ENCODE measurements at places on chromosomes 11 and 22.
A peak's percentile ranks its signal among the peaks of the same experiment; 100 is the strongest.

DNA sequence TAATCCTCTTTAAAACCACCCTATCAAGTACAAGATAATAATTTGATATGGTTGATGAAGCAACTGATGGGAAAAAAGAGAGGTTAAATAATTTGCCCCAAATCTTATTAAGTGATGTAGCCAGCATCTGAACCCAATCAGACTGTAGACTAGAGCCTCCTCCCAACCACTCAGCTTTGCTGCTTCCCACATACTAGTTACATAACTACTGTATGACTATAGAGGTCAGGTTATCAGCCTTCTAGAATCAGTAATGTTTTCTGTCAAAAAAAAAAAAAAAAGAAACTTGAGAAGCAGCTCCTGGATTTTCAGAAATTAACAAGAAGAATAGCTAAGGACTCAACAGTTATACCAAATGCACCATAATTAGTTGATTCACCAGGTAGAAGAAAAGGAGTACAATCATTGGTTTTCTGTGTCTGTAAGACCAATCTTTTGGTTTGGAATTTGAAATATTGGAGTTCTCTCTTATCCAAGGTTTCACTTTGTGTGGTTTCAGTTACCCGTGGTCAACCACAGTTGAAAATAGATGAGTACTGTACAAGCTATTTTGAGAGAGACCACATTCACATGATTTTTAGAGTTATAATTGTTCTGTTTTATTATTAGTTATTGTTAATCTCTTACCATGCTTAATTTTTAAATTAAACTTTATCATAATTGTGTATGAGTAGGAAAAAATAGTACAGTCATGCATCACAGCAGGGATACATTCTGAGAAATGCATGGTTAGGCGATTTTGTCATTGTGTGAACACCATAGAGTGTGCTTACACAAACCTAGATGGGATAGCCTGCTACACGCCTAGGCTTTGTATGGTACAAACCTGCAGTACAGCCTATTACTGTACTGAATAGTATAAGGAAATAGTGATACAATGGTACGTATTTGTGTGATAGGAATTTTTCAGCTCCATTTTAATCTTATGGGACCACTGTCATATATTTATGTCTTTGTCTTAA, 72.2 kb downstream of the PDHX start:
- no peak for DNase-seq

GRCh38 chr11:131823772-131824171, 453.4 kb downstream of the NTM start:
- no peak for DNase-seq

DNA sequence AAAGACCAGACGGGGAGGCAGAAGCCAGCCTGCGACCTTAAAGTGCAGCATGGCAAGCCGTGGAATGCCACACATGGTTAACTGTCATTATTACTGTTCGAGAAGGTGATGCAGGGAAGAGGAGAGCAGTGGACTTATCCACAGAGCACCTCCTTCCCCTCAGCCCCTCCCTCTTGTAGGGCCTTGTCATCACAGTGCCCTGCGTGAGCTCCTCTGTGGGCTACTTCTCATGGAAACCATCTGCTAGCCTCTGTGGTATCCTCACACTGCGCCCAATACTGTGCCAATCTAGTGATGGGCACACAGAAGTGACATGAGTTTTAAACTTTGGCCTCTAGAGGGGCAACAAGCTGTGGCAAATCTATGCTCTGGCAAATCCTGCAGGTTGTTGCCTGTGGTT, 18.2 kb upstream of the CCDC134 start:
- DNase-seq, result no peak

GRCh38 chr22:23553924-23554870, 25.9 kb downstream of the IGLL1 start:
- no peak for DNase-seq

DNA sequence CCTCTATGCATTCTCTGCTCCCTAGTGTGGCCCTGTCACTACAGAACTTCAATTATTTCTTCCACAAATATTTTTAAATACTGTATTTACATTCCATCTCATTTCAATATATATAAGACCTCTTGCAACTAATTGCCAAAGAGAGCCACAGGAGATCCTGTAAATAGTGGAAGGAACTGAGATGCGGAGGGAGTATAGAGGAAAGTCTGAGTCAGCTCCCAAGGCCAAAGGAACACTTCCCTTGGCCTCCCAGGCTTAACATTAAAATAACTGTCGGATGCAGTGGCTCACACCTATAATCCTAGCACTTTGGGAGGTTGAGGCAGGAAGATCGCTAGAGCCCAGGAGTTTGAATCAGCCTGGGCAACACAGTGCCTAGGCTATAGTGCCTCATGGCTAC, 31.2 kb downstream of the RBFOX2 start:
- DNase-seq, result no peak

GRCh38 chr11:9208726-9209501, 56.2 kb downstream of the DENND5A start:
- no peak for DNase-seq

- no peak for DNase-seq
Observed at GRCh38 chr11:37313266-37313665, 715.2 kb upstream of the RAG2 start.

GRCh38 chr11:45556851-45557707, 108.3 kb downstream of the CHST1 start:
- peak; percentile 19 for DNase-seq

GRCh38 chr11:221539-221938, 14.0 kb downstream of the RIC8A start:
- no peak for DNase-seq

DNA sequence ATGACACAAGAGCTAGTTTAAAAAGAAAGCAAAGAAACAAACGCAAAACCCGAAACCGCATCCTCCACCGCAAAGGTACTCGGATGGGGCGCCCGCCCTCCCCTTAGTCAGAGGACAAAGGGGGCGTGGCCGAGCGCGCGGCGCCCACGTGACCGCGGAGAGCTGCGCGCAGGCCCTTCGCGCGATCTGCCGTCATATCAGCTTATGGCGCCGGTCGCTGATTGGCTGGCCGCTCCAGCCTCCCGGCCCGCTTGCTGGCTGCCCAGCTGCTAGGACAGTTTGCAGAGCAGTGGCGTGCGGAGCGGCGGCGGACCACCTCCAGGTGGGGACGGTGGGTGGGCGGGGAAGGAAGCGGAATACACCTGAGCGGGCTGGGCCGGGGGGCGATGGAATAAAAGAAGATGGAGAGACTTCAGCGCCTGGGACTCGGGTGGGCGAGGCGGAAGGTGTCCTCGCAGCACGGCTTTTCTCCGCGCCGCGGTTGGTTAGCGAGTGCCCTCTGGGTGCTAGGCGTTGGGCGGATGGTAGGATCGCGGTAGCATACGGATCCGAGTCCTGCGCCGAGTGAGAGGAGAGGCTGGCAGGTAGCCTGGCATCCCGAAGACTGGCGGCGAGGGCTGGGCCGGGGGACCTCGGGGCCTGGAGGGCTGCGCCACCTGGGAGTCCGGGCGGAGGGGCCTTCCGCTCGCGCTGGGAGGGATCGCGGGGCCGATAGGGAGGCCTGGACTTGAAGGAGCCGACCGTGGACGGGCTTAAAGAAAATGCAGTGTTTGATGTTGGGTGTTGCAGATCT, at the start of gene SC5D:
Gene SC5D, plus strand, starts transcription at position 277 of the 793 bp plus-strand sequence. CDS start 10,605 bp downstream, outside the sequence.
- peak; percentile 96 for DNase-seq

DNA sequence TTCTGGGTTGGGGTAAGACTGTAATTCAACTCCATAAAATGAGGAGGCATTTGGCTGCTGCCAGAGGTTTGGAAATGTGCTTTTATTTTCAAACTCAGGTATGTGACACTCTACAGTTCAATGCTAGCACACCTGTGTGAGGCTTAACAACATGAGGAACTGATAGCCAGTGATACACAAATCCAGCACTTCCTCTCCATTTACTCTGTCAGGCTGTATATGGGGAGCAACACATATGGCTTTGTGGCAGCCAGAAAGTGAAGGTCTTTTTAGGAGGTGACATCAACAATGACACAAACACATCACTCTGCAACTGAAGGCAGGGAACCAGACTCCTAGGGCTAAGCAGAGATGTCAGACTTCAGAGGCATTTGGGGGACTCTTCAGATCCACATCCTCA, 4.6 kb upstream of the LYVE1 start:
- DNase-seq, result no peak
